ENCODE measurements at places on chromosomes 6 and 20.
A peak's percentile ranks its signal among the peaks of the same experiment; 100 is the strongest.

DNA sequence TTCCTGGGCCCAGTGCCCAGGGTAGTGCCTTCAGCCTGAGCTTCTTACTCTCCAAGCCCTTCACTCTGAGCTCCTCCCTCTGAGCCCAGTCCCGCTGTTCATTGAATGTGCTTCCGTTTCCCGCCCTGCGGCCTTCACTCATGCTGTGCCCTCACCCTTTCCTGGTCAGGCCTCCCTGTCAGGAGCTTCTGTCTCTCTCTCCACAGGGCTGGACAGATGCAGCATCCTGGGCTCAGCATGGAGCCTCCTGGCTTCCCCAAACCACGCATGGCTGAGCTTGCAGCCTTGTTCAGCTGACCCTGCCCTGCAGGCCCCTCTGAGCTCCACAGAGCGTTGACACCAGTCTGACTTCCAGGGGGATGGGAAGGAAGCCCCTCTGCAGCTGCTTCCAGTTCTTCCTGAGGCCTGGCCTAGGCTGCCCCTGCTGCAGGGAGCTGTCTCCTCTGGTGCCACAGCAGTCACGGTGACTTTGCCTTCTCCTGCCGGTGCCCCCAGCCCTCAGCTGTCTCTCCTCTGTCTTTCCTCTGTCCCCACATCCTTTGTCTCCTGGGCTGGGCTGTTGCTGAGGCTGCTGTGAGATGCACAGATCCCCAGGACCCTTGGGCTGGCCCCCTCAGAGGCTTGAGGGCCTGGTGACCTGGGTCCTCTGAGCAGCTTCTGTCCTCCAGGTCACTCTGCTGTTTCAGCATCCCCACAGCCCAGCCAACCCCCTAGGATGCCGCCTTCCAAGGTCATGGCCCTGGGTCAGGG lies 7.9 kb upstream of the MYT1 start:
- no peak for DNase-seq

GRCh38 chr6:119781365-119781764 lies 431.8 kb upstream of the MAN1A1 start:
- DNase-seq, result no peak

- no peak for DNase-seq
Observed at GRCh38 chr6:43242908-43243663, at the start of gene TTBK1. Gene TTBK1, plus strand, starts transcription at chr6:43243481. Its CDS starts 3,180 bp downstream, at chr6:43246661.

- no peak for DNase-seq
Observed at GRCh38 chr20:40320517-40321011, 368.5 kb downstream of the MAFB start.

DNA sequence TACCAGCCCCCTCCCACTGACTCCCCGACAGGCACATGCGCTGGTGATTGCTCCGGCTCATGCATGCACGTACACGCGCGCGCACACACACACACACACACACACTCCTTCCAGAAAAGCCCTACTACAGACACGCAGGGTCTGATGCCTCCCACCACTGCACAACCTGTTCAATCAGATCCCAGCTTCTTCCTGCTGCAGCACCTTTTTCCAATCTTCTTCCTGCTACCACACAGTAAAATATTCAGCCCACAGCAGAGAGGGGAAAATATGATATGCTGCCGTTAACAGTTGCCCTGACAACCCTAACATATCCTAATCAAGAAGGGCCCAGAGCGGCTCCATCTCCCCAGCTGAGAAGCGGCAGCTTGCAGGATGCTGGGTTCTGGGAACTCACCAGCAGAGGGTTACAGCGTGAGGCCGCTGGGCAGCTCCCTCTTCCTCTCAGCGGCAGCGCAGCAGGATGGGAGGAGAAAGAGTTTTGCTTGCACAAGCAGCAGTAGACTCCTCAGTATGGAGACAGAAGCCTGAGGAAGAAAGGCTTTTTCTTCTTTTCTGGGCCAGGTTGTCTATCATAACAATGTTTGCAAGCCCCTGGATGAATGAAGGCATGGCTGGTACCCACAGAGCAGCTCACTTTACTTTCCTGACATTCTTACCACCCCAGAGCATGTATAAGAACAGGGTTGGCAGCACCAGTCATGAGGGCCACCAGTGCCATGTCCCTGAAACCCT lies 23.9 kb downstream of the MAP7 start:
- peak; percentile 20 for DNase-seq

DNA sequence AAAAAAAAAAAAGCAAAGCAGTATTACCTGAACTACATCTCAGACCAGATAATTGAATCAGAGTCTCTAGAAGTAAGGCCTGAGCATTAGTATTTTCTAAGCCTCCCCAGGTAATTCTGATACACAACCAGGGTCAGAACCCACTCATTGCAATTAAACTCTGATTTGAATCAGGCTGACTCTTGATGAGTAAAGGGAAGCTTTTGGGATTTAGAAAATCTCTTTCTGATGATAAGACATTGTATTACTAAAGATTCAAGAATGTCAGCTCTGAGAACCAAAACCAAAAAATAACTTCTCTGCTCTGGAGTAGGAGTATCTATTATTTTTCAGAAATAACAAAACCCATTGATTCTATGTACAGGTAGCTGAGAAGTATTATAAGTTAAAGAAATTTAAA lies 100.1 kb upstream of the COL21A1 start:
- no peak for DNase-seq

DNA sequence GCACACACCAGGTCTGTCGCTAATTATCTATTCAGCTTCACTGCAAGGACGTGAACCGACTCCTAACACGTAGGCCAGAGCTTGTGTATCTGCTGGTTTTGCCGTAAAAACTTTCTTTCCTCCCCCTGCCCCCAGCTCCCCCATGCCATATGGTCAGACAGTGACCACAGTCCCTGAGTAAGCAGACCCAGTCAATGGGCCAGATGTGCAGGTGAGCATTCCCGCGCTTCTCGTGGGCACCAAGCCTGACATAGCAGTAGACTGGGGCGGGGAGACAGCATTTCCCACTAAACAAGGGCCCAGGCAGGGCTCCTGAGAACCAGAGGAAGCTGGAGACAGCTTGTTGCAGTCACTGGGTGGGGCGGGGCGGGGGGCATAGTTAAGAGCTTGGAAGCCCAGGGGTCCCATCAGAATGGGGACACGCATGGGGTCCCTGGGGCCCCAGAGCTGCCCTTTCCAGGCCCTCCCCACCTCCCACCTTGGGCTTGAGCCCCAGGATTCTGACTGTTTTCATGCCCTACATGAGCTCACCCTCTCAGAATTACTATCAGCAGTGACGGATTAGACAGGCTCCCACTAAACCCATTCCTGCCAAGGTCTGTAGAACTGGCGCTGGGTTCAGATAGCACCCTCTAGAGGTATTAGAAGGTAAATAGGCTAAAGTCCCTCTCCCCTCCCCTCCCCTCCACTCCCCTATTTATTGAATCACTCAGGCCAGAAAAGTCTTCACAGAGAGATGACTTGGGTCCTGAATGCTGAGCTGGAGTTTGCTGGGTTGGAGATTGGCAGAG lies 51.8 kb downstream of the CDH26 start:
- DNase-seq, result no peak

DNA sequence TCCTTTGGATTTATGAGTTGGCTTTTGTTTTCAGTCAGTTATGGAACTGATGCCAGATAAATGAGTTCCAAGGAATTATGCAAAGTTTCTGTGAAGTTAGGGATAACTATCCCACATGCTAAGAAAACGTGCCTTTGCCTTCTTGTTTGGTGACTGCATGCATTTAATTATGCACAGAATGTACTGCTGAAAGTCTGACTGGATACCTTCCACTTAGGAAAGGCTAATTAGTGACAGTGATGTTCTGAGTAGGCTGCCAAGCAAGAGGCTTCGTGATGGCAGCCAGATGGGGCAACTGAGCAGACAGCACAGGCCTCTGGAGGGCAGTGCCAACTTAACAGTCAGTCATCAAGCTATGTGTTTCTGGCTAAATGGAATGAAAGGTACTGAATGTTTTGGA lies 289.9 kb downstream of the CD109 start:
- DNase-seq, result no peak

GRCh38 chr20:58277578-58278472 lies 31.7 kb upstream of the RAB22A start:
- no peak for DNase-seq

Data from CD4-positive, alpha-beta T cell treated with Interleukin-6 at 100 ng/mL for 8 hours (primary cell).